Sigmoid colon (tissue), 7 donors: ENCODE measurements at places on chromosomes 2 and 18.

GRCh38 chr2:80105015-80105640 lies 199.4 kb downstream of the LRRTM1 start:
- DNase-seq, result no peak

- DNase-seq, result peak; percentile 78
These were observed 50.8 kb upstream of the TMEM87B start for GRCh38 chr2:112004253-112004645.

- DNase-seq, result no peak
These were observed 963.6 kb downstream of the BCL11A start for GRCh38 chr2:59589881-59590280.

- DNase-seq, result no peak
These were observed 45.0 kb downstream of the RTP5 start for GRCh38 chr2:241914542-241914941.
